ENCODE measurements at places on chromosomes 1 and 21. TPM values are rescaled to one million over a fixed set of nuclear protein-coding genes. Genes with fewer than 3 reads are reported as not detected.

Gene FCAMR
- total RNA-seq: not detected

Gene CD5L
- total RNA-seq: not detected

Gene DISC1
- total RNA-seq: 6.9 TPM

Gene SLC44A3
- total RNA-seq: 6.7 TPM

Gene LAMB3
- 1.9 TPM for total RNA-seq

Gene KRTAP19-3
- total RNA-seq: not detected

DNA sequence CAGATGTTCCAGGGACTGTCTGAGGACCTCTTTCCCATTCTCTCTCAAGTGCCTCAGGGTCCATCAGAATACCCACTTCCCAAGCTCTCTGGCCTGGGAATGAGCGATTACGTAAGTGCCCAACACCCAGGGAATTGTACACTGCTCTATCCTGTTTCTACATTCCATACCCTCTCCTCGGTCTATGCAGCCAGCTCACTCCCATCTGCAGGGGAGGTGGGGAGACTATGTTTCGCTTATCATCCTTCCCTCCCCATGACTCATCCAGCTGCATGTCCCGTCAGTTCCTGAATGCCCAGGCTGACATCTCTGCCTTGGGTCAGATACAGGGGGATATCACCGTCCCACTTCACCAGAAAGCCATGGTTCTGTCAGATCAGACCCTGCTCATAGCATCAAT lies 34.5 kb upstream of the CD1D start:
- H3K4me1 ChIP-seq: peaks cover 7% of the 10 kb centered on the region
- no peak for DNase-seq
- H3K27ac ChIP-seq: peak overlapping the region; percentile 37
- no peaks in the 10 kb centered on the region for H3K36me3 ChIP-seq
- H3K4me3 ChIP-seq: no peak overlapping the region

- no peak overlapping the region for H3K27ac ChIP-seq
- H3K4me3 ChIP-seq: no peak overlapping the region
- no peaks in the 10 kb centered on the region for H3K27me3 ChIP-seq
- peaks cover 4% of the 10 kb centered on the region for H3K4me1 ChIP-seq
- no peak for DNase-seq
Measured at GRCh38 chr21:45281411-45282282, 6.0 kb downstream of the POFUT2 start.

GRCh38 chr1:202192770-202193613 lies 607 bp upstream of the LGR6 start:
- no peaks in the 10 kb centered on the region for H3K27me3 ChIP-seq
- no peak overlapping the region for H3K4me3 ChIP-seq
- H3K4me1 ChIP-seq: peaks cover 6% of the 10 kb centered on the region

DNA sequence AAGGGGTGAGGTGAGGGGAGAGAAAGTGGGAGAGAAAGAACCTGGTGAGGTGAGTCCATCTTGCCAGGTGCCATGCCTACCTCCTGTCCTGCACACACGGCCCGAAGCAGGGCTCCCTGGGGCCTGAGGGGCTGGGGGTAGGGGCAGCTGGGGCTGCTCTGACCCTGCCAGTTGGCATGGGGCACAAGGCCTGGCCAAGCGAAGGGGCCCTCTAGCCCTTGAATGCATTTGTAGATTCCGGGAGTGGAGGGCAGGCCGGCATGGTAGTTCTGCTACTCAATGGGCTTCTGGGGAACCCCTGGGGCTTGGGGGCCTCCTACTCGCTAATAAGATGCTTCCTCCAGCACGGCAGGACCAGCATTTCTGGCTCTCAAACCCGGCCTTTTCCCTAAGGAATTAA lies 3.6 kb upstream of the PRDM16 start:
- H3K4me3 ChIP-seq: no peak overlapping the region
- H3K36me3 ChIP-seq: no peaks in the 10 kb centered on the region
- peaks cover 26% of the 10 kb centered on the region for H3K4me1 ChIP-seq
- DNase-seq: no peak
- no peak overlapping the region for H3K27ac ChIP-seq

DNA sequence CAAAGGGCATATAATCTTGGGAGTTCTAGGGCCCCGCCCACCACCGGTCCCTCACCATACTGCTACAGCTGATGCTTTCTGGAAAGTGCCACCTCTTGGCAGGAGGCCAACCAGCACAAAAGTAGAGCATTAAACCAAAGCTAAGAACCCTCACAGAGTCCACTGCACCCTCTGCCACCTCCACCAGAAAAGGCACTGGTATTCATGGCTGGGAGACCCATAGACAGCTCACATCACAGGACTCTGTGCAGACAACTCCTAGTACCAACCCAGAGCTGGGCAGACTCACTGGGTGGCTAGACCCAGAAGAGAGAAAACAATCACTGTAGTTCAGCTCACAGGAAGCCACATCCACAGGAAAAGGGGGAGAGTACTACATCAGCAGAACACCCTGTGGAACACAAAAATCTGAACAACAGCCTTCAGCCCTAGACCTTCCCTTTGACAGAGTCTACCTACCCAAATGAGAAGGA lies 10.8 kb downstream of the THEM4 start:
- no peak overlapping the region for H3K4me3 ChIP-seq
- no peak overlapping the region for H3K27ac ChIP-seq
- no peaks in the 10 kb centered on the region for H3K36me3 ChIP-seq
- DNase-seq: peak; percentile 62

DNA sequence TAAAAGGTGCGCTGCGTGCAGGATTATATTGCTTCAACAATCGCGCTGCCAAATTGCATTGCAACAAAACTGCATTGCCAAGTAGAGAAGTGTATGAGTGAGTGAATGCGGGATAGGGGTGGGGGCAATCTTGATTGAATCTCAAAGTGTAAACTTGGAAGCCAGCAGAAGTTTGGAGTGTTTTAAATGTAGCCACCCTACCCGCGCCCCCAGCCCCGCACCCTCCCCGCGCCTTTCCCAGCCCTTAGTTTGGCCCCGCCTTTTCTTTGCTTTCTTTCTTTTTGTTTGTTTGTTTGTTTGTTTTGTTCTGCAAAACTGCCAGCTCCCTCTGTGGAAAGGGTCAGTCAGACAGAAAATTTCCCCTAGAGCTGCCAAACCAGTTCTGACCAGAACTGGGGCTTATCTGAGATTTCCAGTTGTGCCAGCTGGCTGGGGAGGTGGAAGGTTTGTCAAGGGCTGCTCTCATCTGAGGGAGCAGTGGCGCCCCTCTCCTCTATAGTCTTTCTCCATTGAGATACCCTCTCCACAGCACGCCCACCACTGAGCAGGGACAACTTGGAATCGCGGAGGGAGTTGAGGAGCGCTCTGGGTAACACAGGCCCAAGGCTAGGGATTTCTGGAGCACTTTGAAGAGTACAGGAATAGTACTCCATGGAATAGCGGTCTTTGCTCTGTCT lies 666 bp upstream of the BEND5 start:
- peak overlapping the region; percentile 83 for H3K27ac ChIP-seq
- H3K27me3 ChIP-seq: no peaks in the 10 kb centered on the region
- H3K36me3 ChIP-seq: no peaks in the 10 kb centered on the region
- peak; percentile 55 for DNase-seq
- H3K4me1 ChIP-seq: no peaks in the 10 kb centered on the region
- H3K4me3 ChIP-seq: no peak overlapping the region

DNA sequence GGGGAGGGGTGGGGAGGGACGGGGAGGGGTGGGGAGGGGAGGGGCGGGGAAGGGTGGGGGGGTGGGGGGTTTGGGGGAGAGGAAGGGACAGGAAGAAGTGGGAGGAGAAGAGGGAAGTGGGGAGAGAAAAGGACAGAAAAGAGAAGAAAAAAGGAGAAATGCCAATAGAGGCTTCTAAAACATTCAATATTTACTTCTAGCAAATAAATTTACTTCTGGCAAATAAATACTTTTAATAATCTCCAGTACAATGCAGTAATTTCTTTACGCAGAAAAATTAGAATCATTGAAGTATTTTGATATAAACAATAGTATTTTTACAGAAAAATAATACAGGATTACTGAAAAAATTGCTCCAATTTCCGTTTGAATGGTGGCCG lies 9.4 kb upstream of the GPR161 start:
- no peak overlapping the region for H3K27ac ChIP-seq
- H3K36me3 ChIP-seq: no peaks in the 10 kb centered on the region
- no peak for DNase-seq
- no peaks in the 10 kb centered on the region for H3K27me3 ChIP-seq

- no peaks in the 10 kb centered on the region for H3K36me3 ChIP-seq
- H3K4me1 ChIP-seq: no peaks in the 10 kb centered on the region
- no peak overlapping the region for H3K27ac ChIP-seq
- DNase-seq: no peak
Measured at GRCh38 chr21:37348664-37349063, 17.9 kb upstream of the DYRK1A start.

GRCh38 chr1:104476126-104476525 lies 726.4 kb downstream of the AMY1C start:
- no peak overlapping the region for H3K4me3 ChIP-seq
- H3K27ac ChIP-seq: no peak overlapping the region
- no peaks in the 10 kb centered on the region for H3K36me3 ChIP-seq
- H3K27me3 ChIP-seq: no peaks in the 10 kb centered on the region

DNA sequence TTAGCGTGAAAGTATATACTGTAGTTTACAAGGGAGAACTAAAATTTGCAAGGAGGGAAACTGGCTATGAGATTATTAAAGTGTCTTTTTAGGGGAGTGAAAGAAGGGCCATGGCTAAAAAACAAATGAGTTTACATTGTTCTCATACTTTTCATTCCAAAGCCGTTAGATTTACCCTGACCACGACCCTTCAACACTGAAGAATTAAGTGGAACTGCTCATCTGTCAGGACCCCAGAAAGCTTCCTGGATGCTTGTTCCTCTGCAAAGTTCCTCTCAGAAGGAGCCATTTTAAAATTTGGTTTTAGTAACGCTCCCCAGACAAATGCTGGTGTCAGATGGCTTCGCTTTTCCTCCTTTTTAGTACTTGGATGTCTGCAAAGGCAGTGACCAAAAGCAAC lies 82.7 kb upstream of the ZBTB18 start:
- no peaks in the 10 kb centered on the region for H3K27me3 ChIP-seq
- no peak overlapping the region for H3K27ac ChIP-seq
- no peaks in the 10 kb centered on the region for H3K4me1 ChIP-seq
- DNase-seq: no peak
- H3K36me3 ChIP-seq: no peaks in the 10 kb centered on the region

DNA sequence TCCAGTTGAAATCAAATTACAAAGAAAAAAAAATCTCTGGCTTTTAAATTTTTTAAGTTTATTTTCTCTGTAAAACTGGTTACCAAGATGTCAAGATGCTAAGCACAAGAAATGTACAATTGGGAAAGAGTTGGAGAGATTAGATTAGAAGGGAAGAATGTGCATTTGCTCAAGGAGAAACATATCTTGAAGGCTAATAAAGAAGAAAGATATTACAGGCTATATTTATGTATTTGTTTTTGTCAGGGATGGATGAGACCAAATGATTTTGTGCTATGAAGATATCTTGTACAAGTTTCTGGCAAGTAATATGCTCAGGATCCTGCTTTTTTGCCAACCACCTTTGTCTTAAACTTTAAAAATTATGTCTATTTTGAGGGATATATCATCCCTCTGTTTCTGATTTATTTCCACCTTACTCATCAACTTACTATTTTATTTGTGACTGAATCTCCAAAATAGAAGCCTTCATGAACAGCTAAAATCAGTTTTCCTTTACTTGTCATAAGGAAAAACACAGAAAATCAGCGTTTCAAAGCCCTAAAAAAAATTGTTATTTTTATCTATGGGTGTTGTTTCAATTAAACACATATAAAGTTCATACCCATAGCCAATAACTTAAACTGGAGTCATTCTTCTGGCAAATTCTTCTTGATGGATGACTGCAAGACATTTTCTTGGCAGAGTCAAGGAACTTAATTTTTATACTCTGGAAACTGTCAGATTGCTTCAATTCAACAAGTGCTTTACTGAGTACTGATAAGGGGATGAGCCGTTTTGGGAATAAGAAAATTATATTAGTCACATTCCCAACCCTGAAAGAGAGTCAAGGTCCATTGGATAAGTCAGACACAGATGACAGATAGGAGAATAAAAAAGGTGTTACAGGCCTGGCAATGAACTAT lies 141.8 kb downstream of the CTH start:
- no peaks in the 10 kb centered on the region for H3K27me3 ChIP-seq
- no peaks in the 10 kb centered on the region for H3K36me3 ChIP-seq

DNA sequence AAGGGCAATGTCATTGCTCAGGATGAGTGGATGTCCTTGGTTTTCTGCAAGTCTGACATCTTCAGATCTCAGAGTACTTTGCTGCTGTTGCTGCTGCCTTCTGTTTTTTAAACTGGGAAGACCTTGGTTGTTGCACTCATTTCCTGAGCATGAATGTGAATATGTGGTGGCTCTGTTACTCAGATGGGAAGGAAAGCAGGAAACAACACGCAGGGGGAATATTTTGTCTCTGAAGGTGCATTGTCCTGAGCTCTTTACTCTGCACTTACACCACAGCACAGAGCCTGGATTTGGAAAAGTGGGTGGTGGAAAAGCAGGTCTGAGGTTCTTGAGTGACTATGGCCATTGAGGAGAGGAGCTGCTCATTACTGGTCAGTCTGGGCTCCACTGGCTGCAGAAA lies 36.3 kb downstream of the PTGFRN start:
- no peak for DNase-seq
- no peaks in the 10 kb centered on the region for H3K27me3 ChIP-seq
- peaks cover 3% of the 10 kb centered on the region for H3K36me3 ChIP-seq
- peaks cover 16% of the 10 kb centered on the region for H3K4me1 ChIP-seq

GRCh38 chr1:207691841-207692240 lies 46.9 kb downstream of the CR1L start:
- no peaks in the 10 kb centered on the region for H3K36me3 ChIP-seq
- no peaks in the 10 kb centered on the region for H3K27me3 ChIP-seq
- H3K4me3 ChIP-seq: no peak overlapping the region
- no peak for DNase-seq
- no peak overlapping the region for H3K27ac ChIP-seq

DNA sequence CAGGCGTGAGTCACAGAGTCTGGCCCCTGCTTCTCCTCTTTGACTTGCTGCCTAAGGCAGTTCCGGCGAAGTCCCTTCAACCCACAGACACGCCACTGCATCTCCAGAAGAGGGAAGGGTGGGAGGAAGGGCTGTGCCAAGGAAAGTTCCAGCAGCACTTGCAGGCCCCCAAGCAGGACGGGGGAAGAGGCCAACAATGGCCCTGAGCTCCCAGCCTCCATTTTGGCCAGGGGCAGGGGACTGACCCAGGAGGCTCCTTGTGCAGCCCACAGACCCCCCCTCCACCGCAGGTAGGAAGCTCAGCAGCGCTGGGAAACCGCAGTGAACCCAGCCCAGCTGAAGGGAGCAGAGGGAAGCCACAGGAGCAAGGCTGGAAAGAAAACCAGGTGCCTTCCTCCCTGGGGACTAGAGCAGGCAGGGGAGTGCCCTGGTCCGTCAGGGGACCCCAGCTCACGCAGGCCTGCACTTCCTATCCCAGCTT lies 35.4 kb downstream of the ACOT7 start:
- H3K4me1 ChIP-seq: no peaks in the 10 kb centered on the region
- H3K4me3 ChIP-seq: no peak overlapping the region
- H3K27ac ChIP-seq: peak overlapping the region; percentile 33
- no peaks in the 10 kb centered on the region for H3K27me3 ChIP-seq
